ENCODE measurements at places on chromosomes 1 and 21.

- no peak for ATAC-seq
These were observed 71.0 kb upstream of the CYP2J2 start for GRCh38 chr1:59997479-59998115.

- ATAC-seq, result no peak
These were observed 92.5 kb downstream of the ITSN1 start for GRCh38 chr21:33734818-33735217.

- peak; percentile 30 for ATAC-seq
These were observed 200.0 kb downstream of the MATN1 start for GRCh38 chr1:30523055-30524020.

- no peak for ATAC-seq
These were observed 18.5 kb upstream of the RAB4A start for GRCh38 chr1:229252228-229252984.

DNA sequence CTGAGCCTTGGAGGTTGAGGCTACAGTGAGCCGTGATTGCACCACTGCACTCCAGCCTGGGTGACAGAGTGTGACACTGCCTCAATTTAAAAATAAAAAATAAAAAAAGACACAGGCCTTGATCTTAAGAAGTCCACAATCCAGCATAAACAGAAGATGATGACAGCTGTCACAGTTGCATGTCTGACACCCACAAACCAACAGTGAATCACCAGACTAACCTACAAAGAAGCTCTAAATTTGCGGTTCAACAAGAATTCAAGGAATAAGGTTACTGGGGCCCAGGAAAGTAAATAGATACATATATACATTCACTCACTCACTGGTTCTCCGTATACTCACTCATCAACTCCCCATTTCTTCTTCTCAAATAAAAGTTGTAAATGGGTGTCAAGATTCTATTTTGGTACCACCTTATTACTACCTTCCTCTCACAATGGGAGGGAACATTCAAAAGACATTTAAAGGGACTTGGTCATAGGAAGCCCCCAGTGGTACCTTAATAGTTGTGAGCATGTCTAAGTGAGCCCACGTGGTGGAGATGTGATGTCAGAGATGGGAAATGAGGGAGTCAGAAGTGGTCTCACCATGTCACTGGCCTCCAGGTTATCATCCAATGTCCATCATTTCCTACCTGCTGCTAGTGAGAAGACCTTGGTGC is 66.9 kb upstream of the PRDX6 start:
- ATAC-seq, result no peak

- ATAC-seq, result no peak
These were observed 42.4 kb upstream of the GRHL3 start for GRCh38 chr1:24276791-24277190.

All from motor neuron (in vitro differentiated cells).